ENCODE measurements at places on chromosomes 7 and 10.

GRCh38 chr7:34761206-34761605 is 103.2 kb downstream of the NPSR1 start:
- DNase-seq, result no peak

- DNase-seq, result no peak
Measured at GRCh38 chr10:77027141-77027540, 610.5 kb downstream of the KCNMA1 start.

DNA sequence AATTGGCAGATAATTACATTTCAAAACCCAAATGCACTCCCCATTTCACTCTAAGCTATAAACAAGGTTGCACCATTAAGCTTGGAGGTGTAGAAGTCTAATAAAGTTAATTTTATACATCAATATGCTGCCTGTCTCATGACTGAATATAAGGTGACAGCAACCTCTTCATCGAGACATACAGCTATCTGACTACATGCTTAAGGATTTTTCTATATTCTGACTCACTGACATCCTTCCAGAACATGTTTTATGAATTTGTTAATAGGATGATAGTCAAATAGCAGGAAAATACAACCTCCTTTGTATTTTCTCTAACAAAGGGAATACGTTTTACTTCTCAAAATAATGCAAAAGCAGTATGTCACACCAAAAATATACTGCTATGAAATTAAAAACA is 76.6 kb downstream of the NRBF2 start:
- DNase-seq, result no peak

GRCh38 chr7:131218727-131219128 is 108.9 kb upstream of the MKLN1 start:
- no peak for DNase-seq

DNA sequence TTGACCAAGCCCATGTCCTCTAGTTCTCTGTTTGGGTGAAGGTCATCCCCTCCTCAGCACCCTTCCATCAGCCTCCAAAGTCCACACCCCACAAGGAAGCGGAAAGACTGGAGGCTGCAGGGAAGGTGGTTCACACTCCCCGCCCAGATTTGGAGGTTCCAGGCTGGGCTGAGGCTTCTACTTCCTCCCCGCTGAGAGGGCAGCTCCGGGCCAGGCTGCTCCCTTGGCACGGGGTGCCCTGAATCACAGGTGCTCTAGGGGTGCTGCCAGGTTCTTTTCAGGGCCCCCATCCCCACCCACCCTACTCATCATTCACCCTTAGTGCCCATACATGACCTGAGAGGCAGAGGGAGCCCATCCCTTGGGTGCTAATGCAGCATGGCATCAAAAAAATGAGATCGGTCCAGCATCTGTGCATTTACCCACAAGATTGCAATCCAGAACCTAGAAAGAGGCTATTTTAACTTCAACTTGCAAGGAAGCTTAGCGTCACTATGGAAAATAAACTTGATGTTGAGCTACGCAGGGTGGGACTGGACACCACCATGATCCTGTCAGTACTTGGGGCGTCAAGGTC is 47.3 kb upstream of the ZMIZ1 start:
- no peak for DNase-seq

DNA sequence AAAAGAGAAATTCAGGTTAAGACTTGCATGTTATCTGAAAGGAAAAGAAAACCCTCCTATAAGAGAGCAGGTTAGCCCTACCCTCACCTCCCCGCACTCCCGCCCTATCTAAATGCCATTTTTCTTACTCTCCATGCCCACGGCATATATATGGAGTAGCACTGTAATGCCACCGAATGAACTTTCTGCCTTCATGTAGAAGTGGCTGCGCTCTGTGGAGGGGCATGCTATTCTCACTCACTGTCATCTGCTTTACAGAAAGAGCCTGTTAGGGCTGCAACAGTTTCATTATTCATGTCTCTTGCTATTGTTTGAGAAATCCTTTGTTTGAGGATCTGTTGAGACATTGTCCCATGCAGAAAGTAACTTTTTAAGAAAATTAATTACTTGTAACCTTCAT is 1190.6 kb downstream of the SORCS1 start:
- DNase-seq, result no peak

DNA sequence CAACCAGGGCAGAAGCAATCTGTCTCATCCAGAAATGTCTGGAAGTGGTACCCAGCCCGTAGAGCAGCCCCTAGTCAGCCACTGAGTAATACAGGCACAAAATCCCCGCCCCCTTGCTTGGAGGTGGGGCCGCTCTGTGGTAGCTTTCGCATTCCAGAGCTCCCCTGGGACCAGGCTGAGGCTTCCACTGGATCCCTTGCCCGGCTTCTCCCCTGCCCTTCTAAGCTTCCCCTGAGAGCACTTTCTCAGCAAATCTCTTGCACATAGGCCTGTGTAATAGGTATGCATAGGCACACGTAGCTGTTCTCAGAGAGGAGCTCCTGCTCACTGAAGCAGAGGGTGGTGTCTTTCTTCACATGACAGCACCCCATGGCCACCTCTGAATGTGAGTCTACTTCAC is 144.2 kb downstream of the BMS1 start:
- DNase-seq, result no peak

GRCh38 chr10:86687750-86688149 is 19.4 kb downstream of the LDB3 start:
- DNase-seq, result peak; percentile 41

- no peak for DNase-seq
Measured at GRCh38 chr7:88429382-88429781, 122.7 kb upstream of the STEAP4 start.

- DNase-seq, result no peak
Measured at GRCh38 chr7:46738796-46739195, 817.7 kb upstream of the IGFBP3 start.

GRCh38 chr10:61634746-61635145 is 28.0 kb upstream of the CABCOCO1 start:
- peak; percentile 66 for DNase-seq

GRCh38 chr7:7109934-7110333 is 72.4 kb upstream of the C1GALT1 start:
- no peak for DNase-seq

GRCh38 chr10:69647126-69647525 is 17.1 kb downstream of the FAM241B start:
- no peak for DNase-seq
